ENCODE measurements at places on chromosomes 4 and X.

DNA sequence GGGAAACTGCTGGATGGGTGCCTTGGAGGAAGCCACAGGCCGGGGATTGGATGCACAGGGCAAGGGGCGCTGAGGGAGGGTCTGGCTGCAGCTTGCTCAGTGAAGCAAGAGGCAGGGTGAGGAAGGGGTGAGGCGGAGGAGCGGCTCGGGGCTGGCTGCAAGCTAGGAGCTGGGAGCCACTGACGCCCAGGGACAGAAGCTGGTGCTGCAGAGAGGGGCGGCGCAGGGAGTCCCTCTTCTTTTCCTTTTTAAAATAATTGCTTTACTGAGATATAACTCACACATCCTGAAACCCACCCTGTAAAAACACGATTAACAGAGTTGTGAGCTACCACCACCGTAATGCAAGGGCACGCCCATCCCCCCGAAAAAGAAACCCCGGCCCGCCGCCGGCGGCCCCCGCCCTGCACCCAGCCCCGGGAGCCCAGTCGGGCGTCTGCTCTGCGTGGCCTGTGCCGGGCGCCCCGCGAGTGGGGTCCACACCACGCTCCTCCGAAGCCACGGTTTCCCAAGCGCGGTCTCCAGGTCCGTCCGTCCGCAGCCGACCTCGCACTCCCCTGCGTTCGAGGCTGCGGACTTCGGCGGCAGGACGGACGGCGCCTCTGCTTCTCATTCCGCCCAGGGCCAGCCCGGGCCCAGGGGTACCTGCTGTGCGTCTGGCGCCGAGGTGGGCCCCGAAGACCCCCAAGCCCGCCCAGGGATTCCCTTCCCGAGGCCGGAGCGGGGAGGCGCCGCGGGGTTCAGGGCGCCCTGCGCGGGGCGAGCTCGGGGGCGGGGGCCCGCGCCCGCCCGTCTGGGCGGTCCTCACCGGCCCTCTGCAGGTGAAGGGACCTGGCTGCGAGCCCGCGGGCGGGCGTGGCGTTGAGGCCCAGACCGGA, 866 bp upstream of the UVSSA start:
- peak; percentile 23 for DNase-seq

GRCh38 chrX:120647127-120647526, 17.3 kb upstream of the C1GALT1C1 start:
- no peak for DNase-seq

DNA sequence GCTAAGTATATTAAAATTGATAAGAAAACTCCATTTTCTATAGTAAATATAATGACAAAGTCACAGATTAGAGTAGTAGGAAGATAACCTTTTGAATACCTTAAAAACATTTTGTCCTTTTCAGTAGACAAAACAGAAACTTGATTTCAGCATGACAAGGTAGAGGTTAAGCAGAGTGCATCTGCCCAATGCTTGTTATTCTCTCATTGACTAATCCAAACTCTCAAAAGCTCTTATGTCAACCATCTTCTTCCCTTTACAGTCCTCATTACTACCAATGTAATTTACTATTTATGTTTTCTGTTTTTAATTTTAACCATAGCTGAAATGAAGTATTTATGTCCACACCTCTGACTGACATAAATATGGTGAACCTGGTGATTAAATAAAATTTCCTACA, 11.1 kb downstream of the NIPAL1 start:
- DNase-seq, result no peak

DNA sequence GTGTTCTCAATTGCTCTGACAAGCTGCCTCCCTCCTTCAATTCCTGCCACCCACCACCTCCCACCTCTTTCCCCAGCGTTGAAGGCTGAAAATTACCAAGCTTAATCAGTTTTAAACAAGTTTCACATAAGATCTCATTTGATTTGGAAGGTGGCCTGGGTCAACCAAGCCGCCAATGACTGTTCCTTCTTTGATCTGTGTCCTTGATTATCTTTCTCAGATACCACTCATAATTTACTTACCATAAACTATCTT, 211.4 kb downstream of the SLIT2 start:
- no peak for DNase-seq

- peak; percentile 83 for DNase-seq
These were observed at the start of gene VMA21 for GRCh38 chrX:151396825-151397740. Gene VMA21 (plus strand): TSS chrX:151397206. CDS start chrX:151397309, 103 bp downstream.

DNA sequence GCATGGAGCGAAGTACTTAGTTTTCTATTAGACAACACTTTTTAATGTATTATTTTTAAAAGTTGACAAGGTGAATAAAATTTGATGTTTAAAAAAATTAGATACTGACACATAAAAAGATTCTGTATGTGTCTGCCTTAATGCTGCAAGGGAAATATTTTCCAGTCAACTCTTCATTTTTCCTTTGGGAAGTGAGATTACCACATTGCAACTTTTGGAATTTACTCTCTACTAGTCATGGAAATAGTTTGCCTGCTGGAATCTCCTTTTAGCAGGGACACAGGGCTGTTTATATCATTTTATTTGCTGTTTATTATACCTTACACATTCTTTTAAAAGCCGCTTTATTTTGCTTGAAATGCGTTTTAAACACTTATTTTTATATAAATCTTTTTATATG, 135.1 kb downstream of the MID1 start:
- no peak for DNase-seq

GRCh38 chr4:1043162-1043561, 31.7 kb downstream of the FGFRL1 start:
- DNase-seq, result no peak

Data from NCI-H1436 (cell line).